Left ventricle myocardium inferior (tissue), 1 donor: ENCODE measurements at places on chromosomes 16 and 17. TPM values are rescaled to one million over a fixed set of nuclear protein-coding genes. Genes with fewer than 3 reads are reported as not detected.

Gene DCTPP1
- total RNA-seq, result 31.9 TPM

- DNase-seq, result no peak
Measured at GRCh38 chr16:77298418-77299360, 99.5 kb downstream of the SYCE1L start.

GRCh38 chr16:20916942-20917341 is 16.4 kb downstream of the LYRM1 start:
- no peak for DNase-seq

DNA sequence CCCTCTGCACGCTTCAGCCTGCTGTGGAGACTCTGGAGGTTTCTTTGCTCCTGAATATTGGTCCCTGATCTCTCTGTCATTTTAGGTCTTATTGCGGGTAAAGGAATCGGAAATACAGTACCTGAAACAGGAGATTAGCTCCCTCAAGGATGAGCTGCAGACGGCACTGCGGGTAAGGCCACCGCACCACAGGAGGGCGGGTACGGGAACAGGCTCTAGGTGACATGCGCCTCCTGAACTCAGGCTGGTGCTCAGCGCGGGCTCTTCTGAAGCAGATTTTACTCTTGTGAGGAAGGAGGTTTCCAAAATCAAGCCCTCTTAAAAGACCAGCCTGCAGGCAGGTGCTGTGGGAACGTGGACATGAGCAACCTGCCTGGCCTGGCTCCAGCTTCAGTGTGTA is 29.8 kb downstream of the PLD6 start:
- no peak for DNase-seq

GRCh38 chr16:17104654-17105053 is 366.1 kb downstream of the XYLT1 start:
- no peak for DNase-seq

Gene ELMO3
- 0.80 TPM for total RNA-seq

DNA sequence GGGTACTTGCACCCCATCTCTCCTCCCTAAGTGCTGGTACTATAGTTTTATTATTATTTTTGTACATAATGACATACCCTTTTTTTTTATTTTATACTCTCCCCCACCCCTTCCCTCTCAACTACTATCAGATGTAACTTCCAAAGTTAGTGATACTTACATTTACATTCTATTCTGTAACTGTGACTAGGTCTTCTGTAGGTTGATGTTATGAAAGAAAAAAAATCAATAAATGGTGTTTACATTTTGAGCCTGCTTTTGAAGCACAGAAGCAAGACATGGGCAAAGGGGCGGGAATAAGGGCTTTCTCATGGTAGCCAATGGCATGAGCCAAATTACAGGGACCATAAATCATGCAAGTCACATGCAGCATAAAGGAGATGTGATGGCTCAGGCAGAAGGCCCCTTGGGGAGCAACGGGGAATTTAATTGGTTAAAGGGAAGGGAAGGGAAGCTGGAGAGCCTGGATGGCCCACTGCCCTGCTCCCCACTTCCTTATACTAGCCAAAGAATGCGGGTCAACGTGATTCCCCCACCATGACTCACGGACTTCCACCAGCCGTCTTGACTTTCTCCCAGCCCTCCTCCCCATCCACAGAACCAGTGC is 2.4 kb upstream of the ACSF2 start:
- no peak for DNase-seq

Gene SCGB1C2
- not detected for total RNA-seq
